ENCODE measurements at places on chromosomes 12 and 14. TPM values are rescaled to one million over a fixed set of nuclear protein-coding genes. Genes with fewer than 3 reads are reported as not detected.

Gene RDH12
- total RNA-seq = not detected

Gene RDH16
- total RNA-seq = 0.29 TPM

Gene GDF3
- total RNA-seq = not detected

Gene KRT85
- not detected for total RNA-seq

Gene OR6C2
- total RNA-seq = not detected

Gene RHOJ
- total RNA-seq = not detected

Gene HNF1A
- not detected for total RNA-seq

Gene CISTR
- total RNA-seq = not detected

All from activated naive CD4-positive, alpha-beta T cell treated with anti-CD3 and anti-CD28 coated beads, Interleukin-2, amount 50 U/mL, for 72 hours (primary cell).